ENCODE measurements at places on chromosomes 16 and 17.

GRCh38 chr16:88317613-88317965 lies 65.2 kb upstream of the ZNF469 start:
- DNase-seq: no peak

- DNase-seq: peak; percentile 90
Observed at GRCh38 chr16:77308163-77308561, 109.0 kb downstream of the SYCE1L start.

- DNase-seq: peak; percentile 48
Observed at GRCh38 chr16:2962334-2963073, 1.6 kb upstream of the KREMEN2 start.

DNA sequence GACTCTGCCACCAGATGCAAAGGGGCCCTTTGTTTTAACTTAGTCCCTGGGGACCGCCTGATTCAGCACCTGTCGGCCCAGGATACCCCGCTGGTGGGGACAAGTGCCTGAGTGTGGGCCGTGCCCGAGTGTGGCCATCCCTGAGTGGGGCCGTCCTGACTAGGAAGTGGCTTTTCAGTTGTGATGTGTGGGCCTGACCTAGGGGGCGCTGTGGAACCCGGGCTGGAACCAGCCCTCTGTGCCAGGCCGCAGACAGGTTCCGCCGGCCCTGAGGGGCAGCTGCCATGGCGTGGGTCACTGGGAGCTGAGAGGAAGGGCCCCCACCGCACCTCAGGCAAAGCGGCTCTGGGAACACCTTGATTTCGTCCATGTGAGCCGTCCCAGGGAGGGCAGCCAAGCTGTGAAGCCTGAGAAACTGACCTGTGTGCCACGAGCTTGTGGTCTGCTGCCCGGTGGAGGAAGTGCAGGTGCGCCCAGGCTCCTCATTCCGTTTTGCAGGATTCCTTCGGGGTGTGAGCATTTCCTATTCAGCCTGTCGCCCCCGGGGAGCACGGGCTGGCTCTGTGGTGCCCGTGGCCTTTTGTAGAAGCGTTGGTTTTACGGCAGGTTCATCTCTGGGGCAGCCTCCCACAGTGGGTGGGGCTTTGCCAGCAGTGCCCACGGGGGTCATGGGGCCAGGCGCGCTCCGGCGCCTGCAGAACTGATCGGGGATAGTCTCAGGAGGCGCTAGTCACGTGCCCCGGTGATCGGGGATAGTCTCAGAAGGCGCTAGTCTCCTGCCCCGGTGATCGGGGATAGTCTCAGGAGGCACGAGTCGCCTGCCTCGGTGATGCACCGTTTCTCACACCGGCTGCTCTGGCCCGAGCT lies 5.3 kb downstream of the RPL13 start:
- peak; percentile 79 for DNase-seq

GRCh38 chr16:79171931-79172705 lies 428.4 kb downstream of the MAF start:
- DNase-seq: peak; percentile 63

DNA sequence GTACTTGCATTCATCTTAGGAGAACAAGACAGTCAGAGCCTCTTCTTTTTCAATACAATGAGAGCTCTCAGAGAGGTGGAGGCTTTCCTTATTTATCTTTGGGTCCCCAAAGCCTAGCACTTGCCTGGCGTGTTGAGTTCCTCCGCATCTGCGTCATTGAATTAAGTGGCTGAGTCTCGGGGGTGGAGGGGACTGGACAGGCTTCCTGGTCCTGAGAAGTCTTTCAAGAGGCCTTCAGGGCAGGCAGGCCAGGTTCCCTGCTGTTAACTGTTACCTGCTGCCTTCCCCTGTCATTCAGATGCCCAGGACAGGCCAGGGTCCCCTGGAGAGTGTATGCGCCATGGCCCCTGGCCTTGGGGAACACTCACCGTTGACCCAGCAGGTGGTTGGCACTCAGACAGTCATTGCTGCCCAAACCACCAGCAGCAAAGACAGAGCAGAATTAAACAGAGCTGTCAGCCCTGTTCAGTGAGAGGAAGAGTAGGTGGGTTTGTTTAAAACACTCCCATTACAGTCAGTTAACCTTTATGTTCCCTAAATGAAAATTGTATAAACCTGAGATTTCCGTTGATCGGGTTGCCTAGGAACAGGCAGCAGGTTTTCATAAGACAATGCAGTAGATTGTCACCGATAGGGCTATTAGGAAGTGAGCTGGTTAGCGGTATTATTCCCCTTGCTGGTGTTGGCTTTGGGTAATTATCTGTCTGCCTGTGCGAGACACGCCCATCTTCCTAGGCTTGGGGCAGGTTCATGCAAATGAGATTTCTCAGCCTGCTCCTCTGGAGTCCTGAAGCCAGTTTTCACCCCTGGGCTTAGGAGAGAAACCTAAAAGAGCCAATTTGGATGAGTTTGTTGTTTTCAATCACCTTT lies 132.7 kb downstream of the CCDC182 start:
- DNase-seq: peak; percentile 3

- DNase-seq: no peak
Observed at GRCh38 chr16:73063854-73064211, 15.9 kb upstream of the ZFHX3 start.

DNA sequence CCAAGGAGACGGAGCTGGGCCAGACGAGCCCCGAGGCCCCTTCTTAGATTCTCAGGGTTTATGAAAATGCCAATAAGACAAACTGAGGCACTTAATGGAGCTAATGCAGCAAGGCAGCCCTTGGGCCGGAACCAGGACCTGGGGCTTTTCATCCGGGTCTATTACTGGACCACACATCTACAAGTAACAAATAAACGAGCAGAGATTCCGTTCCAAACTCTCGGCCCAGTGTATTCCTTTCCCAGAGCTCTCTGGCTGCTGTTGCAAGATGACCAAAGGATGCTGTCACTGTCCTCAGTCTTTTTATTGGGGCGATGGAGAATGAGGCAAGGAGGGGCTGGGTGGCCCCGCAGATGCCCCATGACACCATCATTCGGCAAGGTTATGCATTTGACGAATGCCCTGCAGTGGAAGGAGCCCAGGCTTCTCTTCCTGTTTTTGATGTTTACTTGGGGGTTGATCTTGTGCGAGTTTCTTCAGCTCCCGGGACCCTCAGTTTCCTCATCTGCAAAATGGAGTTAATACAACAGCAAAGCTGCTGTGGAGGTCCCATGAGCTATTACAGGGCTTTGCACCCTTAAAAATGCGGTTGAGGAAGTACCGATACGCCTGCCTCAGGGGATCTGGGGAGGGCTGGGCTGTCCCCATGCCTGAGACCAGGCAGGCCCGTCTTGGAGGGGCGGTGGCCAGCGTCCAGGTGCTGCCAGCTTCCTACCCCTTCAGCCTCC lies 1.1 kb upstream of the NTN1 start:
- no peak for DNase-seq

- peak; percentile 40 for DNase-seq
Observed at GRCh38 chr17:49252148-49252695, 21.6 kb upstream of the PHOSPHO1 start.

- DNase-seq: no peak
Observed at GRCh38 chr16:3850544-3850899, 30.0 kb downstream of the CREBBP start.

GRCh38 chr17:75516619-75517296 lies 430 bp downstream of the TSEN54 start:
- peak; percentile 77 for DNase-seq

GRCh38 chr16:4110680-4111079 lies 5.6 kb downstream of the ADCY9 start:
- DNase-seq: no peak

DNA sequence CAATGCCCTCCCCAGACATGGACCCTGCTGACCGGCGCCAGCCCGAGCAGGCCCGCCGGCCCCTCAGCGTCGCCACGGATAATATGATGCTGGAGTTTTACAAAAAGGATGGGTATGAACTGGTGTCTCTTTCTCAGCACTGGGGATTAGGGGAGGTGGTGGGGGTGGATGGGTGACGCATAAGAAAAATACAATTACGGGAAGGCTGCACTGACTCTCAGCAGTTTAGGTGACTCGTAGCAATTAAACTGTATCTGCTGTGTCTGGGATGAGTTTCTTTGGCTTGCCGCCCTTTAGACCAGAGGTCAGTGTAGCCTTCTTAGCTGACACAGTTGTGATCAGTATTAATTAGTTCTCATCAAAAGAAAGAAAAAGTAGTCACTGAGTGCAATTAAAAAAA lies 59.0 kb downstream of the ELAC2 start:
- DNase-seq: no peak

GRCh38 chr16:3192476-3193019 lies 4.5 kb downstream of the OR1F1 start:
- no peak for DNase-seq

- peak; percentile 75 for DNase-seq
Observed at GRCh38 chr17:752620-753219, 656 bp upstream of the GEMIN4 start.

GRCh38 chr16:81545470-81546250 lies 101.1 kb downstream of the CMIP start:
- DNase-seq: no peak

DNA sequence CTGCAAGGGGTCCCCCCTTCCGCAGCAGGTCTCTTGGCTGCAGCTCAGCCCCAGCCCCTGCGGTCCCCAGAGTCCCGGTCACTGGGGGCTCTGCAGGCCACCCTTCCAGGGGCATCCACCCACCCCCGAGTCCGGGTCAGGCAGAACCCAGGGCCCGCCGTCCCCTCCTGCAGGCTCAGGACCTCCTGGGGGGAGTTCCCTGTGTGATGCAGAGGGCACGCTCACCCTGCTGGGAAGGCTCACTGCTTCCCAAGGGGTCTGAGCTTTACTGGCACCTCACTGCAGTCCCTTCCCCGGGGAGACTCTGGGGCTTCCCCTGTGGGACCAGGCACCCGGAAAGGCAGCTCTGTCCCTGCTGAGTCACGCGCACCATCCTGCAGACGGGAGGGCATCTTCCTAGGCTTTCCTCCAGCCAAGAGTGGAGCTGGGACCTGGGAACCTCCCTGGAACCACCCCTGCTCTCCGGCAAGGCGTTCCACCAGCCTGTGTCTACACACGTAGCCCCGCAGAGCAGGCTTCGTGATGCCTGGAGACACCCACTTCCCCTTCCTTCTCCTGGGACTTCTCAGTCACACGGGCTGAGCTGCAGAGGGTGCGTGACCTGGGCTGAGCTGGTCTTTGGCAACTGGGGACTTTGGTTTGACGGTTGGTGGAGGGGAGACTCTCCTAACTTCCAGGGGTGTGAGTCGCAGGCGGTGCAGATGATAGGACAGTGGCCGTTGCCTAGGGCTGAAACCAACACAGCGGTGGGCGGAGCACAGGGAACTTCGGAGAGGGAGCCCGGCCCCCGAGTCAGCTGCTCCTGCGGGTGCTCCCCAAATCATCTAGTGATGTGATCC lies 23.4 kb downstream of the SLC25A10 start:
- peak; percentile 85 for DNase-seq

DNA sequence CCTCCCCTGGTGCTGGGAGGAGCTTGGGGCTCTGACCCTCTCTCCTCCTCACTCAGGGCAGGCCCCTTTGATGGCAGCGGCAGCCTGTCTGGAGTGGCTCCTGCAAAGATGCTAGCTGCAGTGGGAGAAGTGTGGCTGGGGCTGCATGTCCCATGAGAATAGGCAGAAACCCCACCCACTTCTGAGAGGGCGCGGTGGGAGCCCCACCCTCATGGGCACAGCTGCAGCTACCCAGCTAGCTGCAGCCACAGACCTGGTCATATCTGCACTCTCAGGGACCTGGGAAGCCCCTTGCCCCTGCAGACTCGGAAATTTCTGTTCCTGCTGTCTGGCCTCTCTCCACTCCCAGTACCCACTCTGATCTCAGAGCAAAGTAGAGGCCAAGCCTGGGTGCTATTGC lies 72.2 kb upstream of the BRD7 start:
- DNase-seq: no peak

- DNase-seq: no peak
Observed at GRCh38 chr17:27367121-27367981, 73.4 kb downstream of the WSB1 start.

DNA sequence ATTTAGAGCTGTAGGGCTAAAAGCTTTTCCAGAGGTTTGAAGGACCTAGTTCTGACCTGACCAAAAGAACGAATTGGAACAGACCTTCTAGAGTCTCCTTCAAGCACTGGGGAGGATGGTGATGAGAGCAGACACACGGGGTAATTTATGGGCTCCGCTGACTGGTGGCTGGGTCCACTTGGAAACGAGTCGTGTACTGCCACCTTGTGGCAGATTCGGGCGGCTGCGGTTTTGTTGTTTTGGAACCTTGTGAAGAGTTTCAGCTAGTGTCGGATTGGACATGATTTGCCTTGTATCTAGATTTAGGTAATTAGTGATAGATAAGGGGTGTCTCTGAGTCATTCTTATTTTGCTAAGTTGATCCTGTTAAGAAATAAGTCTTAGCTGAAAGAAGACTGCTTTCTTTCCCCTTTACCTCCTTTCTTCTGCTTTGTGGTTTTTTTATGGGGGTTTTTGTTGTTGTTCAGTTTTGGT lies 98.9 kb downstream of the AATF start:
- DNase-seq: peak; percentile 84

GRCh38 chr17:76523084-76524037 lies 14.1 kb downstream of the CYGB start:
- DNase-seq: peak; percentile 87

- peak; percentile 57 for DNase-seq
Observed at GRCh38 chr17:13002761-13003453, 14.9 kb downstream of the ELAC2 start.

DNA sequence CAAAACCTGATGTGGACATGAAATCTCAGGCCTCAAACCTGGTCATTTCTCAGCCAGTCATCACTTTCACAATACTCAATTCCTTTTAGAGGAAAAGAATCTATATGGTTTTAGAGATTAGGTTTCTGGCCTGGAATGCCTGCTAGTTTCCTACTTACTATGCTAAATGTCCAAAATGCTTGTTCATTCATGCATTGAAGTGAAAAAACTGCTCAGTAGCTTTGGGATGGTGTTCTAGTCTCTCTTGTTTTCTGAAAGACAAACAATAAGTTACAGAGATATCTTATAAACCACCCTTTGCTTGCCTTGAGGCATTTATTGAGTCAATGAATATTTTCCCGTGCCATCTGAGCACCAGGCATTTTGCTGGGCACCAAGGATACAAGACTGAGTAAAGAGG lies 1146.5 kb upstream of the GOT2 start:
- no peak for DNase-seq

DNA sequence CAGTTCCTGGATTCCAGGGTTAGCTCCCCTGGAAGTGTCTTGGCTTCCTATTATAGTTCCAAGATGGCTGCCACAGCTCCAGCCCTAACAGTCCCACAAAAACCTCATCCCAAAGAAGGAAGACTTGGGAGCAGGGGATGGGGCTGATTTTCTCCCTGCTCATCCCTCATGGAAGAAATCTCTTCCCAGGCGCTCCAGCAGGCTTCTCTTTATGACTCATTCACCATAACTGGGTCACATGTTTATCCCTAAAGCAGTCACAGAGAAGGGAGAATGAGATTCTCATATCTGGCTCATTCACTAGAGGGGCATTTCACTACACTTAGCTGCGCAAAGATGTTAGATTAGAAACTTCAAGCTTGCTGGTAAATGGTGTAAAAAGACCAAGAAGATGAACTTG lies 206.5 kb upstream of the IRX3 start:
- DNase-seq: no peak

DNA sequence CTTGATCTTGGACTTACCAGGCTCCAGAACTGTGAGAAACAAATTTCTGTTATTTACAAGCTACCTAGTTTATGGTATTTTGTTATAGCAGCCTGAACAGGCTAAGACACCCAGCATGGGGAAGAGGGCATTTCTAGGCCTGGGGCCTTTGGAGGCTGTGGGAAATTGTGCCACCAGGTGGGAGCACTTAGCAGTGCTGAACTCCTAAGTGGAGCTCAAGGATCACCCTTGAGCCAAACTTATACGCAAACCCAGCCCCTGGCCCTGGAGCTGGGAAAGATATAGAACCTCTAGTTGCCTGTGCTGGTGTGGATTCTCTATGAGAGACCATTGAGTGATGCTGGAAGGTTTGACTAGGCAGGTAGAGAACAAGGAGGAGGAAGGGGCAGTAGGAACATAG lies 36.1 kb downstream of the MIS12 start:
- DNase-seq: no peak

GRCh38 chr16:77991701-77992100 lies 30.6 kb upstream of the CLEC3A start:
- DNase-seq: no peak
